ENCODE measurements at places on chromosomes 1 and 21.

DNA sequence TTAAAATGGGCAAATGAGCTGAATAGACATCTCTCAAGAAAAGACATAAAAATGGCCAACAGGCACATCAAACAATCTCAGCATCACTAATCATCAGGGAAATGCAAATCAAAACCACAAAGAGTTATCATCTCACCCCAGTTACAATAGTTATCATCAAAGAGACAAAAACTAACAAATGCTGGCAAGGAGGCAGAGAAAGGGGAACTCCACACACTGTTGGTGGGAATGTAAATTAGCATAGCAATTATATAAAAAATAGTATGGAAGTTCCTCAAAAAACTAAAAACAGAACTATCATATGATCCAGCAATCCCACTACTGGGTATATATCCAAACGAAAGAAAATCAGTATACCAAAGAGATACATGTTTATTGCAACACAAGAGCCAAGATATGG lies 68.7 kb downstream of the DENND1B start:
- DNase-seq = no peak

DNA sequence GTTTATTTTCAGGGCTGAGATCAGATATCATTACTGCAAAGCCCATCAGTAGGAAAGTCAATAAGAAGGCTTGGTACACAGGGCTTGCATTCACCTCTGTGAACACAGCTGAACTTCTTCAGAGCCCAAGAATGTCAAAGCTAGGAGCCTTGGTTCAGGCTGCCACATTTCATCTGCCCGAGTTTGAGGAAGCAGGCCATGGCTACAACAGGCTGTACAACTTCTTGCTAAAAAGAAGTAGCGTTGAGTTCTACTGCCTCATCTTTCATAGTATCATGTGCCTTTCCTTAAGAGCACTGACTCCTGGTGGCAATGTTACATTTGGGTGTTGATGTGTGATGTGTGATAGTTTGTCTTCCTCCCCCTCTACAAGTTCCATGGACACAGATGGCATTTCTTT lies 10.1 kb downstream of the C1orf162 start:
- no peak for DNase-seq

DNA sequence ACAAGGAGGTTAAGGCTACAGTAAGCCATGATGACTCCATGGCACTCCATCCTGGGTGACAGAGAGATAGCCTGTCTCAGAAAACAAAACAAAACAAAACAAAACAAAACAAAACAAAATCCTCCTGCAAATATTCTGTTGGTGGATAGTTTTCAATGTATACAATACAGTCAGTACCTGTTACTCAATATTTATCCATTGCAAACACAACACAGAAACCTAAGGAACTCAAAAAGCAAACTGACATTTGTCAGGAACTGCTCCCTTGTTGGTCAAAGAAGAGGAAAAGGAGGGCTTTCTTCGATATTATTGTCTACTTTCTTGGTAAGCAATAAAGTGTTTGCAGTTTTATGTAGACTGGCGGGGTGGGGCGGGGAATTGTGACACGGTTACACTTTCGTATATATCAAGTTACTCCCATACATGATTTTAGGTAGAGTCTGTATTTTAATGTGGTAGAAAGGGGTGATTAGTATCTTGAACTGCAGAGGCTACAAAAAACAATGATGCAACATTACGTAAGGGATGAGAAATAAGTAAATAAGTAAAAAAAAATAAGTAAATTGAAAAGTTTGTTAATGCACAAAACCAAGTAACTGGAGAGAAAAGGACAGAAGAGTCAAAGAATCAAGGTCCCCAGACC lies 31.8 kb downstream of the APP start:
- DNase-seq = no peak

GRCh38 chr1:119626011-119626545 lies 22.0 kb downstream of the ZNF697 start:
- DNase-seq = no peak

DNA sequence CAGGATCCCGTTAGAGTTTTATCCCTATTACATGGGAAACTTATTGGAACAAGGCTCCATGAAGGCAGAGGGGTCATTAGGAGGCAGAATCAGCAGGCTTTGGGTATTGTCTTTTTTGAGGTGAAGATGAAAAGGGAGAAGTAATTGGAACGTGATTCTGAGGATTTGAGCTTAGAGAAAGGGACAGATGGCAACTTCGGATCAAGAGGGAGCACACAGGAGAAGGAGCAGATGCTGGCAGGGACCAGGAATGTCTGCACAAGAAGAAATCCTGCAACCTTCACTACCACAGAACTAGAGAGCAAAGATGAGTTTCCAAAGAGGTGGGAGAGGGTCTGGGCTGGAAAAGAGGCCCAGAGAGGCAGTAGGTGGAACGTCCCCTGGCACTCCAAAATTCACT lies 202.8 kb downstream of the RRAGC start:
- DNase-seq = no peak

GRCh38 chr1:65872301-65872700 lies 79.6 kb downstream of the PDE4B start:
- DNase-seq = no peak

GRCh38 chr1:25990702-25991395 lies 7.0 kb downstream of the PAFAH2 start:
- DNase-seq = no peak

GRCh38 chr1:46188295-46189030 lies 9.8 kb downstream of the POMGNT1 start:
- DNase-seq = no peak

- DNase-seq = no peak
Observed at GRCh38 chr1:206578068-206578977, 33.9 kb downstream of the EIF2D start.

GRCh38 chr1:226736908-226737818 lies 1.9 kb downstream of the ITPKB start:
- DNase-seq = no peak

DNA sequence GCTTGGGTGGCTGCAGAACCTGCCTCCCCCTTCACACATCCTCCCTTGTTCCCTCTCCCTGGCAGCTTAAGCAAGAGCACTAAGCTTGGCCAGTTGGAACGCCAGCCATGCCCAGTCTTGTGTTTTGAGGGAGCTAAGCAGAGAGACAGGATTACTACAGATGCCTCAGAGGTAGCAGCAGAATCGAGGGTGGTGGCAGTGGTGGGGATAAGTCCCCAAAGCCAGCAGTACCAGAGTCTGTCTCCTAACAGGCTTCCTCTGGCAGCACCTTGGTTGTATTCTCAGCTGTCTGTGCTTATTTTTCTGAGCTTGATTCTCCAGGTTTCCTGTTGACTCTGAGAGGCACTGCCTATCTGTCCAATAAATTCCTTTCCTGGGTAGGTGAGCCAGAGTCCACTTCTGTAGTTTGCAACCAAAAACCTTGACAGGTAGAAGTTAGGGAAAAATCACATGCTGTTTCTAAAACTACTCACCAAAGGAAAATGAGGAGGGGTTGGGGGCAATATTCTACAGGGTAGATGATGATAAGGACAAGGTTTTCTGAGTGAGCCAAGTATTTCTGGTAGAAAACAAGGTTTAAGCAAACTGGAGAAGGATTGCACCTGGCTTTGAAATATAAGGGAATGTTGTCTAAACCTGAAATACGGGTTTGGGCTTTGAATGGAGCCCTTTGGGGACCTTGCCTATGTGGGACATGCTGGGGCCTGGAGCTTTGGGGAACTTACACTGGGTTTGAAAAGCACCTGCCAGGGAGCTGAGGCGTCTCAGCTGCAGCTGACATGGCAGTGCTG lies 100.8 kb downstream of the PBX1 start:
- DNase-seq = no peak

DNA sequence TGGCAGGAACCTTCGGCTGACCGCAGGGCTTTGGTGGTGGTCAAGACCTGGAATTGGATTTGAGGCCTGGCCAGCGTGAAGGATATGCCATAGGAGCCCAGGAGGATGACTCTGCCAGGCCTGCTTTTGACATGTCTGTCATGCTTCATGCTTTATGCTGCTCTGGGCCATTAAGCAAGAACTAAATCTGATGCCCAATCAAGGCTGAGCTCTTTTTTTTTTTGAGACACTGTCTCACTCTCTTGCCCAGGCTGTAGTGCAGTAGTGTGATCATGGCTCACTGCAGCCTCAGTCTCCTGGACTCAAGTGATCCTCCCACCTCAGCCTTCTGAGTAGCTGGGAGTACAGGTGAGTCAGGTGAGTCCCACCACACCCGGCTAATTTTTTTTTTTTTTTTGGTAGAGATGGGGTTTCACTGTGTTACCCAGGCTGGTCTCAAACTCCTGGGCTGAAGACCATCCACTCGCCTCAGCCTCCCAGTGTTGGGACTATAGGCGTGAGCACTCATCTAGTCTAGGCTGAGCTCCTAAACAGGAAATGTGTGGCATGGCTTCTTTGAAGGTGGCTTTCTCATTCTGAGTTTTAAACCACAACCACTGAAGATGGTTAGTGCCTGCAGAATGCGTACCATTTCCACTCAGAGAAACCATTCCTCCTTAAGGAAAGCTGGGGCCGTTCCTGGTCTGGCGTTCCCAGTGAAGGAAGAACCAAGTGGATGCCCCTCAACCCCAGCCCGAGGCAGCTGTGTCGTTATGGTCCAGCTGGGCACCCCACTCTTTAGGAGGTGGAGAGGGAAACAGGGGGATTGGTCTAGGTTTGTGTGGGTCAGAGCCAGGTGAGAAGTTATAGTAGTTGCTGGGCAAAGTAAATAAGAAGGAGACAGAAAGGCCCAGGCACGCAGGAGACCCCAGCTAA lies 34.2 kb upstream of the ATP5PO start:
- DNase-seq = no peak

GRCh38 chr1:47763591-47764171 lies 233.5 kb downstream of the TRABD2B start:
- peak; percentile 3 for DNase-seq

- no peak for DNase-seq
Observed at GRCh38 chr21:35006771-35007170, 42.3 kb downstream of the RUNX1 start.

DNA sequence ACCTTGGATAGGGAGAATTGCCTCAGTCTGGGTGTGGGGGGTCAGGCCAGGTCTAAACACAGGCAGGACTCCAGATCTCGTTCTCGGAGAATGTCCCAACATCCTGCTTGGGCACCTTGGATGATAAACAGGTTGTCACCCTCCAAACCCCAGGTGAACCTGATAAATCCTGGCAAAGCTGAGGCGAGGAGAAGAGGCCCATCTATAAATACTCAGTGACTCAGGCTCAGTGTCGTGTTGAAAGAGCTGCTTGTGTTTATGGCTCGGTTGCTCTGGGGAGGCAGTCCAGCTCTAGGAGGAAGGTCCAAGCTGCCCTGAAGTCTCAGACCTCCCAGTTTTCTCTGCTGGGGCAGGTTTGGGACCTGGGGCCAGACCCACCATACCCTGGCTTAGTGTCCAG lies 15.8 kb upstream of the TRIM63 start:
- DNase-seq = no peak

DNA sequence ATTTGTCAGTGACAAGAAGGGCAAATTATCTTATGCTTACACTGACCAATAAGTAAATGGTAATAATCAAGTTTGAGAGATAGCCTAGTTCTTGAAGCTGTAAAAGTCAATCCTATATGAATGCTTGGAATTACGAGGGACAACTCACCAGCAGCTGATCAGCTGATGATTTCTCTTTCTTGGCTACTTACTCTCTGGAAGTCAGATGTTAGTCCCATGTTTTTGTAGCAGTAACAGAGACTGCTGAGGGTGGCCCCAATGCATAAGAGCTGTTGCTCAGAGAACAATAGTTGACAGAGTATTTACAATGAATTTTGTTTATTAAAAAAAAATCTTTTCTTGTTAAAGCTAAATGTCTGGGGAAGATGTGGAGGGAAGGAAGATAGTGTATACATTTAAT lies 39.3 kb downstream of the CD160 start:
- DNase-seq = no peak

GRCh38 chr1:65281846-65282245 lies 27.5 kb upstream of the DNAJC6 start:
- no peak for DNase-seq

DNA sequence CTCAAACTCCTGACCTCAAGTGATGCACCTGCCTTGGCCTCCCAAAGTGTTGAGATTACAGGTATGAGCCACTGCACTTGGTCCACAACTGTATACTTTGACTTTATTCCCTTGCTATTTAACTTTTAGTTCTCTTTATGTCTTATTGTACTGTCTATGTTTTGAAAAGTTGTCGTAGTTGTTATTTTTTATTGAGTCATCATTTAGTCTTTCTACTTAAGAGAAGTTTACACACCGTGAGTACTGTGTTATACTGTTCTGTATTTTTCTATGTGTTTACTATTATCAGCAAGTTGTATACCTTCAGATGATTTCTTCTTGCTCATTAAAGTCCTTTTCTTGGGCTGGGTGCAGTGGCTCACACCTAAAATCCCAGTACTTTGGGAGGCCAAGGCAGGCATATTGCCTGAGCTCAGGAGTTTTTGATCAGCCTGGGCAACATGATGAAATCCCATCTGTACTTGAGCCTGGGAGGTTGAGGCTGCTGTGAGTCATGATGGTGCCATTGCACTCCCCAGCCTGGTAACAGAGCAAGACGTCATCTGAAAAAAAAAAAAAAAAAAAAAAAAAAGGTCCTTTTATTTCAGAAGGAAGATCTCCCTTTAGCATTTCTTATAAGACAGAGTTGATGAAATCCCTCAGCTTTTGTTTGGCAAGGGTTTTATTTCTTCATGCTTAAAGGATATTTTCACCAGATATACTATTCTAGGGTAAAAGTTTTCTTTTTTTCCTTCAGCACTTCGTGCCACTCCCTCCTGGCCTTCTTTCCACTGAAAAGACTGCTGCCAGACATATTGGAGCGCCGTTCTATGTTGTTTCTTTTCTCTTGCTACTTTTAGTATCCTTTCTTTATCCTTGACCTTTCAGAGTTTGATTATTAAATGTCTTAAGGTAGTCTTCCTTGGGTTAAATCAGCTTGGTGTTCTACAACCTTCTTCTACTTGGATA lies 47.6 kb downstream of the TNFSF18 start:
- DNase-seq = no peak

GRCh38 chr1:44673675-44674112 lies 587 bp downstream of the TMEM53 start:
- DNase-seq = no peak

DNA sequence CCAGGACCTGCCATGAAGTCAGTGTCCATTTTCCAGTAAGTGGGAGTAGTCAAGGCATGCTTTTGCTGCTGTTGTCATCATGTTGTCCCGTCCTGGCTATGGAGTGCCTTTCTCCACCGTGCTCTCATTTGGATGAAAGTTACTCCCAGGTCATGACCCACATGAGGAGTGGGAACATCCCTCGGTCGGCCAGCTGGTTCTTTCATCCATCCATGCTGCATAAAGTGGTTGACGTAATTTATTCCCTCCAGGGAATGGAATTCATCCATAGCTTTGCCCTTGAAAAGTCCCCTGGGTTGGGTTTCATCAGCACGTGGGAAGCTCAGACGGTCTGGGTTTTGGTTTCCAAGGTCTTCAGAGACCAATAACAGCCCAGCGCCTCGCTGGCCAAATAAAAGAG lies 11.6 kb downstream of the PLA2G2A start:
- no peak for DNase-seq

GRCh38 chr1:241612533-241613477 lies 27.4 kb downstream of the CHML start:
- peak; percentile 88 for DNase-seq

All from non-pigmented ciliary epithelial cell (primary cell).